GM12892 (cell line): ENCODE measurements at places on chromosomes 5 and 9.

GRCh38 chr5:76547242-76547890 lies 75.8 kb downstream of the F2RL2 start:
- DNase-seq, result no peak

DNA sequence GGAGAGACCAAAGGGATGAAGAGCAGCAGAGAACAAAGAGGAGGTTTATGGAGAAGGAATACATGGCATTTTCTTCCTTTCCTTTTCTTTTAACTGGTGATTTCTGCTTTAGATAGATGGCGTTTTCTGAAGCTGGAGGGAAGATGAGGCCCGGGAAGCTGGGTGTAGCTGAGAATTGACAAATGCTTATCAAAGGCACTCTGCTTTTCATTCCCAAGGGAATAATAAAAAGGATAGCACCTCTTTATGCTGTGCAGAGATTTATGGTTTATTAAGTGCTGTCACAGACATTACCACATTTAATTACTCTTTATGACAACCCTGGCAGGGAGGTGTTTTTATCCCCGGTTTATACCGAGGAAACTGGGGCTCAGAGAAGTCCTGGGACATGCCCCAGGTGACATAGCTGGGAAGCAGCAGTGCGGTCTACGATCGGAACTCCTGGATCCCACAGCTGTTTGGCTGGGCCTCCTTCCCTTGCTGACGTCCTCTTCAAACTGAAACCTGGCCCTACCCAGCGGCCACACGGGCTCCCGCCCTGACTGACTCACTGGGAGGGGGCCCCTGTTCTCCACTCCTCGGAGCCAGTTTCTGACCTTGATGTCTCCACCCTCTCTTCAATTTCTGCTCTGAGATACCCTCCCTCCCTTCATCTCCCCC lies 8.2 kb upstream of the EPB41L4B start:
- no peak for DNase-seq

DNA sequence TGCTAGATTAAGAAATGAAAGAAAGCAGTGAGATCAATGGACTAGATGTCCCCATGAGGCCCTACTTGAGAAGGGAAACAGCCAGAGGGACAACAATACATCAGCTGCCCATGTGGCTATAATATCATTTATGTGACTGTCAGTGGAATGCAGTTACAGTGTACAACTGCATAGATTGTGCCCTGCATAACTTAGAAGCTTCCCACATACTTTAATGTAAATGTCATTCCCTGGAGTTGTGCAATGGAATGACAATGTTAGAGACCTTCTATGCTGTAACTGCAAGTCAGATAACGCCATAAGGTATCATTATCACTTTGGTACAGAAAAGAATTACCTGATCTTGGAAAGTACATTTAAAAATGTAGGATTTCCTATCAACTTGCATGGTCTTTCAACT lies 67.4 kb downstream of the FBN2 start:
- no peak for DNase-seq

DNA sequence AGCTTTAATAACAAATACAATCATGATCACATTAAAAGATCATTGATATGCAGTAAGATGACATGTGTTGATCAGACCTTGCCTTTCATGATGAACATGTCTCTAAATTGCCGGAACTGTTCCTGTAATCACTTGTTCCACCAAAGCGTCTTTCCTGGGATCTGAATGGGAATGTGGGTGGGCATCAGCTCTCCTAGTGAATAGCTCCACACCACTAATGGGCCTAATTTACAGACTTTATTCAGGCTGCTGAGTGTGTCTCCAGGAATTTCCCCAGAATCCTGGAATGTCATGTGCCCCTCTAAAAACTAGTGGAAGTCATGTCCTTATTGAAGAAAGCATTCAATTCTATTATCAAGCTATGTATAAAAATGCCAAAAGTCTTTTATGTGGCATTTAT lies 765.1 kb upstream of the CTNND2 start:
- DNase-seq, result no peak

GRCh38 chr5:26143259-26143658 lies 895.1 kb downstream of the CDH9 start:
- no peak for DNase-seq

GRCh38 chr5:80181618-80182211 lies 74.1 kb downstream of the SERINC5 start:
- DNase-seq, result no peak

DNA sequence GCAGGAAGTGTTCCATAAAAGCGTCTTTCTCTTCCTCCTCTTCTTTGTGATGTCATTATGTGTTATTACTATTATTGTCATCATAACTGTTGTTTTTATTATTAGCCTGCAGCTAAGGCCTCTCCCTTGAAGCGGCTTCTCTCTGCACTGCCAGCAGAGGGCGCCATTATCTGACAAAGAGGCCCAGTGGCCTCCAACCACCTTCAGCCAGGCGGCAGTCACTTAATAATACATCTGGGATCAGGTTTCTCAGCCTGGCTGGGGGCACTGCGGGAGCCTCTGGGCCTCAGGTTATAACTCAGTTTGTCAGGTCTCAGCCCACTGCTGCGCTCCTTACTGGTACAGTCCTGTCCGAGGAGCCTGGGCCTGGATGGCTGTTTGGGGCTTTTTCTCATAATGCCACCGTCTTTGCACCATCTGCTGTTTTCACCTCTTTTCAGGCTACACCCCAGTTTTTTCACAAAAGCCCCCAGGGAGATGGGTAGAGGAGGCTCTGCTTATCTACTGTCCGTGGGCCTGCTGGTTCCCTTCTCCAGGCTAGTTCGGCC lies 281.9 kb downstream of the NSG2 start:
- peak; percentile 48 for DNase-seq
